ENCODE measurements at places on chromosomes 3 and 15. TPM values are rescaled to one million over a fixed set of nuclear protein-coding genes. Genes with fewer than 3 reads are reported as not detected.

Gene TGM5
- total RNA-seq: not detected

Gene SLC51B
- total RNA-seq: not detected

Gene IL20RB
- total RNA-seq: 0.07 TPM

Gene SHC4
- total RNA-seq: 0.30 TPM

Gene KNG1
- total RNA-seq: not detected

Gene BDH1
- 4.2 TPM for total RNA-seq

Gene GOLGA8O
- total RNA-seq: not detected

Gene SNX4
- 36.5 TPM for total RNA-seq

Gene FANCD2OS
- total RNA-seq: not detected

Gene CYP1A2
- total RNA-seq: not detected

Gene KBTBD12
- total RNA-seq: not detected

Gene NUSAP1
- total RNA-seq: 105 TPM

Gene MUSTN1
- total RNA-seq: not detected

Gene ZNF770
- total RNA-seq: 13.2 TPM

Gene GRK7
- not detected for total RNA-seq

Gene UTS2B
- 0.53 TPM for total RNA-seq

Gene ISL2
- 0.27 TPM for total RNA-seq

Gene SYNM
- 13.5 TPM for total RNA-seq

Gene LMAN1L
- total RNA-seq: not detected

Gene FBXO40
- total RNA-seq: not detected

Gene TRH
- total RNA-seq: not detected

Gene KCNAB1
- 0.53 TPM for total RNA-seq

Gene UBP1
- 58.6 TPM for total RNA-seq

Gene EHHADH
- total RNA-seq: 4.2 TPM

Gene PSMA4
- total RNA-seq: 347 TPM

Gene LYZL4
- total RNA-seq: not detected

Gene OIP5
- total RNA-seq: 27.7 TPM

Gene GOLGA8N
- total RNA-seq: 0.34 TPM

Gene DOCK3
- 0.15 TPM for total RNA-seq

Gene TRAIP
- total RNA-seq: 8.4 TPM

Gene ISLR2
- total RNA-seq: 0.13 TPM

Gene CNTN3
- total RNA-seq: not detected

Gene ARPP21
- total RNA-seq: not detected

Gene TTC21A
- 2.2 TPM for total RNA-seq

Gene LSMEM2
- not detected for total RNA-seq

Gene HYAL1
- 9.8 TPM for total RNA-seq

Gene SRPRB
- total RNA-seq: 47.8 TPM

Gene ZKSCAN7
- total RNA-seq: 1.8 TPM

Gene SEMA3F
- 166 TPM for total RNA-seq

Gene IL17RE
- total RNA-seq: 0.07 TPM

Gene EPHA3
- 0.07 TPM for total RNA-seq

Gene ARHGEF26
- total RNA-seq: 0.40 TPM

Gene PSTPIP1
- 0.60 TPM for total RNA-seq

Gene SNTN
- not detected for total RNA-seq

Gene NOX5
- total RNA-seq: not detected

Gene PRSS50
- total RNA-seq: not detected

Gene ZNF35
- total RNA-seq: 12.9 TPM

Data from mammary microvascular endothelial cell (primary cell).